ENCODE measurements at places on chromosomes 12 and 14.

- no peak for DNase-seq
Observed at GRCh38 chr12:23446746-23447145, 502.7 kb downstream of the SOX5 start.

GRCh38 chr14:31884776-31885379, 192.2 kb upstream of the ARHGAP5 start:
- DNase-seq = no peak

GRCh38 chr12:108838194-108839017, 19.0 kb downstream of the SSH1 start:
- DNase-seq = peak; percentile 74

GRCh38 chr12:9118158-9118557, 2.4 kb upstream of the A2M start:
- no peak for DNase-seq

DNA sequence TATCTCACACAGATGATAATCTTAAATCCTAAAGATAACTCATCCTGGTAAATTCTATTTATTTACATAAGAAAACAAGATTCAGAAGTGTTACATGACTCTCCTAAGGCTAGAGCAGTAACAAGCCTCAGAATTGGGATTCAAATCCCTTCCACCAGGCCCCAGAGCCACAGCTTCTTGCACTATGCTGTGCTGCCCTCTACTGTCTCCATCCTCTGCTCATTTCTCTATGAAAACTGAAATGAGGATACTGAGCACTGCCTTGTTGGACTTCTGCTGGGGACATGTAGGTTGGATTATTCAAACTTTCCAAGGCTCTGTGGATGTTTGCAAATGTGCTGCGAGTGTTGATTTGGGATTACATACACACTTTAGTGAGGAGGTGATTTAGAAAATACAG, 23.5 kb upstream of the C12orf50 start:
- DNase-seq = peak; percentile 31

DNA sequence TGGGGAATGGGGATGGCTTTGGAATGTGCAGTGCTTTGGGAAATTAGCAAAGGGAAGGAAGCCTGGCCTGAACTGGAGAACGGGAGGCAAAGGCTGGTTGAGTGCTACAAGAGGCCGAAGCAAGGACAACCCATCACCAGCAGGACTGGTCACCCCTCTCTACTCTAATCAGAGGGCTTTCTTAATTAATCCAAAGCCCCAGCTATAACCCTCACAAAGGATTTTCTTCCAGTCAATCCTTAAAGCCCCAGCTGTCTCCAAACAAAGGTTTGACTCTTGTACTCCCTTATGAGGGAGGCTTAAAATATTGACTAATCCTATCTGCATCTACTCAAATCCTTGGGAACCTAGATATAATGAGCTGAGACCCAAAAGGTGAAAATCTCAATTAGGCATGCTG, 256.3 kb downstream of the NTF3 start:
- no peak for DNase-seq

DNA sequence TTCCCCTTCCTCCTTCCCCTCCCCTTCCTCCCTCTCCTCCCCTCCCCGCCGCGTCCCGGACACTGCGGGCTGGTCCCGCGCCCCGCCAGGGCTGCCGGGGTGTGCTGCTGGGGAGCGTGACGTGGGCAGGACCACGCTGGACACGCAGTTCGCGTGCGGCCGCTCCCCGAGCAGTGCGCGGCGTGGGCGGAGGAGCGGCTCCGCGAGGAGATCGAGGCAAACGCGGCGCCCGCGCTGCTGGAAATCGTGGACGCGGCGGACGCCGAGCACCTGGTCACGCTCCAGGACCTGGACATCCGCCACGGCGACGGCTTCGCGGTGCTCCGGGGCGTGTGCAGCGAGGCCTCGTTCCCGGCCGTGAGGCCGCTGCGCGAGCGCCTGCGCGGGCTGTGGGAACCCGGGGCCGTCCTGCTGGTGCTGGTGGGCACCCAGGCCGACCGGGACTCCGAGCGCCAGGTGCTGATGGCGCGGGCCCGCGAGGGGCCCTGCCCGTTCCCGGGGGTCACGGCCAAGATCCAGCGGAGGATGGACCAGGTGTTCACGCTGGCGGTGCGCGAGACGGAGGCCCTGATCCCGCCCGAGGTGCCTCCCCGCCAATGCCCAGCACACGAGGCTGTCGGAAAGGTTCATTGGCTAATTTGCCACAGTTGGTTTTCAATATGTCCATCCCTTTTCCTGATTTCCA, 84.3 kb downstream of the TNFAIP2 start:
- DNase-seq = no peak

DNA sequence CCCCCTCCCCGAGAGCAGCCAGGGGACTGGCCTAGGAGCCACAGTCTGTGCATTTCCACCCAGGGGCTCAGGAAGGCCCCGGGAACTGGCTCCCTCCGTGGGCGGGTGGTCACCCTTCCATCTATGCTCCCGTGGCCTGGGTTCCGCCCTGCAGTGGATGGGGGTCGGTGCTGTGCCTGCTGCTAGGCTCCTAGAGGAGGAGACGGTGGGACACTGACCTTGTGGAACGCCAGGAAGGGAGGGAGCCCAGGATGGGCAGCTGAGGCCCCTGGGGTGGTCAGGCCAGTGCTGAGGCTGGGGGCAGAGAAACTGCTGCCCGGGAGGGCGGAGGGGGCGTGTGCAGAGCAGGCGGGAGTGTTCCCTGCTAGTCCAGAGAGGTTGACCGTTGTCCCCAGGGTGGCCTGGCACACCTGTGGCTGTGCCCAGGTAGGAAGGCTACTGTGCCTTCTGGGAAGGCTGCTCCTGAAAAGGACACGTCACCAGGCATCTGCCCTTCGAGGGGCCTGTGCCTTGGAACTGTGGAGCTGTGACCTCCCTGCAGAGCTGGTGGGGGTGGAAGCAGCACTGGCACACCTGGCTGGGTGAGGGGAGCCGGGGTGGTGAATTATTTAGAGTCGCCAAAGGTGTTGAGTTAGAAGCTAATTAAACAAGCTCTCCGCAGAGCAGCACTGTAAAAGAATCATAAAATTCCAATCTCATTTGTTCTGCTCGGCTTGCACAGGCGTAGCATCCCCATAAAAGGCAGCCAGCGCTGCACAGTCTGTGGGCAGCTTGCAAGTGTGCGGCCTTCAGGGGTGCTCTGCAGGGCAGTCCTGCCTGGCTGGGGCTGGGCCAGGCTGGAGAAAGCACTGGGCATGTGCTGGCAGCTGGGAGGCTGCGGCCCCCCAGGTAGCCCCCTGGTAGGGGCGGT, 145.1 kb downstream of the KIF26A start:
- no peak for DNase-seq

DNA sequence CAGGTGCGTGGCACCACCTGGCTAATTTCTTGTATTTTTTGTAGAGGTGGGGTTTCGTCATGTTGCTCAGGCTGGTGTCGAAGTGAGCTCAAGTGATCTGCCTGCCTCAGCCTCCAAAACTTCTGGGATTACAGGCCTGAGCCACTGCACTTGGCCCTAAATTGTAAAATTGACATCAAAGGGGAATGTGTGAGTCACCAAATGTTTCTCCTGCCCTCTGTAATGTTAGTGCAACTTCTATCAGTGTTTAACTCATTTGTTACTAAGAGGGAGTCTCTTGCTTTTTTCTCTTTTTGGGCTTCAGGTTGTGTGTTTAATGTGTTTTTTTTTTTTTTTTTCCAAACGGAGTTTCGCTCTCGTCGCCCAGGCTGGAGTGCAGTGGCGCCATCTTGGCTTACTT, 2.3 kb downstream of the TULP3 start:
- DNase-seq = no peak

DNA sequence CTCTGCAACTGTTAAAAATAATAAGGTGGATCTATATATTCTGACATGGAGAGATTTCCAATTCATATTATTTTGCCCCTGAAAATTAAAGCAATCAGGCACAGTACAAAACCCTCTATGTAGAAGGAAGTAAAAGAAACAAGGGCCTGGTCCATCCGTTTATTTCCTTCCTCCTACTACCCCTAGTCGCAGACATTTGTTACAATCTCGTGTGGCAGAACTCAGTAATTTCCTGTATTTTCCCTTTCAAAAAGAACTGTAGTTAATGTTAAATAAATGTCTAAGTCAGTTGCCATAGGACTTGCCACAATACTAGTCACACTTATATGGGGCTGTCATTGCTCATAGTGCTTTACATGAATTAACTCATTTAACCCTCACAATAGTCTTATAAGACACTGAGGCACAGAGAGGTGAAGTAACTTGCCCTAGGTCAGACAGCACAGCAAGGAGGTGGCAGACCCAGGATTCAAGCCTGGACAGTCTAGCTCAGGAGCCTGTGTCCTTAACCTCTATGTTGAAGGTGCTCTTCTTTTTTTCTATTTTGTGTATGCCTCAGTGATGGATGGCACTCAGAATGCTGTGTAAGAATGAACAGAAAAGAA, 24.2 kb downstream of the NINJ2 start:
- no peak for DNase-seq

- no peak for DNase-seq
Observed at GRCh38 chr12:19937161-19937560, 431.2 kb upstream of the PDE3A start.

DNA sequence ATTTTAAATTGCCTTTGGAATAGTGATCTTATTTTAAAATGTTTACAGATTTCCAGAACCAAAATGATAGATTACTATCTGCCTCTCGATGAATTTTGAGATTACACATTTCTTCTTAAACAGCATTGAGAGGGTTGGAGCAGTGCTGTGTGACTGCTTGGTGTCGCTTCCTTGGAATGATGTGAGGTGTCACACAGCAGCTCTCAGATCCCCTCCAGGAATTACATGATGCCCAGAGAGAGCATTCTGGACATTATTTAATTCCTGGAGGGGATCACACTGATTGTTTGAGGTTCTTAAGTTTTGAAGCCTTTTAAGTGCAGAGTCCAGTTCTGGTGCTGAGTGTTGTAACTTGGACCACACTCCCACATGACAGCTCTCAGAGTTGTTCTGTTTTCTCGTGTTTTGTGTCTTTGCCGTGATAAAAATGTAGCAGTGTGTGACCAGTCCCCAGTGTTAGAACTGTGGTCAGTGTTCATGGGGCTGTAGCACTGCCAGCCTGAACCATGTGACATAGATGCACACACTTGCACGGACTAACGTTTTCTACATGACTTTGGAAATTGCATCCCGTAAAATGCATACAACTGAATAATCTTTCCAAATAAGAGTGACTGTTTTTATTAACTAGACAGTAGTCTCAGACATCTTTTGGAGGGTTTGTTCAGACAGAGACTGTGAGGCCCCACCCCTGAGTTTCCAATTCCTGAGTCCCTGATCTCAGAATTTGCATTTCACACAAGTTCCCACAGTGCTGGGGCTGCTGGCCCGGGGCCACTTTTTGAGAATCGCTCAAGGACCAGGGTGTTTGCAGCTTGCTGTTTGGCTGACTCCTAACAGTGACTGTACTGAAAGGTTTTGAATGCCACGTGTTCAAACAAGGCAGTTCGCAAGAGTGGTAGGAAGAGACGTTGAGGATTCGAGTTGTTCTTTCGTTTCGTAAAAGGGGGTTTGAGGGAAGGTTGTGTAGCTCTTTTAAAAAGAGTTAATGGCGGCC, 26.0 kb downstream of the XRCC3 start:
- DNase-seq = no peak

DNA sequence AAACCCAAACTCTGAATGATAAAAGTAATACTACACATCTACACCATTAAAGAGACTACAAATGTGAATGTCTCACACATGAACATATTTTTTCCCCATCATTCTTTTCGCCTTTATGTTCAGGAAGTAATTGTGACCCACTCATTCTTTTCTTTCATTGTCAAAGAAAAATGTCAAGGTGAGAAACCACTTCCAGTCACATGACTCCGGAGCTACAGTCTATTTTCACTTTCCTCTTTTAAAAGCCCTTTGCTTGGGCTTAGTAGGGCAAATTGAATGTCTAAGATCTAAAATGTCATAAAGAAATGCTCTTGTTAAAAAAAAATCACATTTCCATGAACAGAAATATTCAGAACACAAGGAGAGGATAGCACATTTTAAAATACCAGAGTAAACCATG, 461.3 kb downstream of the SOX5 start:
- DNase-seq = no peak

GRCh38 chr14:92437309-92437708, 76.3 kb upstream of the RIN3 start:
- no peak for DNase-seq

- peak; percentile 14 for DNase-seq
Observed at GRCh38 chr14:58401587-58401986, 5.9 kb downstream of the TOMM20L start.
